HTR-8/SVneo (cell line): ENCODE measurements at places on chromosomes 2 and 18.

DNA sequence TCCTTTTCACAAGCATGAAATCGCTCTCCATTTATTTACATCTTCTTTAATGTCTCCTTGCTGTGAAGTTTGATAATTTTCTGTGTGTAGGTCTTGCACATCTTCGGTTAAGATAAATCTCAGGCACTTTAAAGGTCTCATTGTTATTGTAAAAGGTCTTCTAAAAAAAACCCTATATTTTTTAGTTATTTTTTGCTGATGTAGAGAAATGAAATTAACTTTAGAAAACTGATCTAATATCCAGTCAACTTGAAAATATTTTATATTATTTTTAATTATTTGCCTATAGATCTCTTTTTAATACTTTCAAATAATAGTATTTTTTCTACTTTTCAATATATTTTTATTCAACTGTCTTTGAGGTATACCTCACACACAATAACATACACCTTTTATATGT lies 169.4 kb downstream of the INSIG2 start:
- no peak for DNase-seq

DNA sequence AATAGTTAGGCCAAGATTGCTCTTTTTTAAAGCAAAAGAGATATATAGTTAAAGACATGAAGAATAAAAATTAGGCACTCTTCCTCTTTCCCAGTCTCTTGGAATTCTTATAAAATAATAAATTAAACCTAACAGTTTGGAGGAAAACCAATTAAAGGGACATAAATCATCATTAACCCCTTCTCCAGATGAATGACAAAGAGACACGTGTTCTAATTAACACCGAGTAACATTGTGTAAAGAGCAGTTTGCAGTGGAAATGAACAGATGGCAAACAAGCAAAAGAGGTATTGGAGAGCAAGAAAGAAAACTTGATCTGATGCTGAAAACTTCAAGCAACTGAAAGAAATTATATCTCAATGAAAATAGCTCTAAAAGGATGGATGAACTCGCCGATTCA lies 48.4 kb downstream of the BCL2 start:
- DNase-seq, result no peak

- no peak for DNase-seq
Measured at GRCh38 chr18:7662866-7663265, 95.8 kb downstream of the PTPRM start.

- no peak for DNase-seq
Measured at GRCh38 chr2:50987616-50988313, 44.2 kb downstream of the NRXN1 start.

GRCh38 chr2:151007365-151007764 lies 254.3 kb downstream of the RBM43 start:
- DNase-seq, result no peak

DNA sequence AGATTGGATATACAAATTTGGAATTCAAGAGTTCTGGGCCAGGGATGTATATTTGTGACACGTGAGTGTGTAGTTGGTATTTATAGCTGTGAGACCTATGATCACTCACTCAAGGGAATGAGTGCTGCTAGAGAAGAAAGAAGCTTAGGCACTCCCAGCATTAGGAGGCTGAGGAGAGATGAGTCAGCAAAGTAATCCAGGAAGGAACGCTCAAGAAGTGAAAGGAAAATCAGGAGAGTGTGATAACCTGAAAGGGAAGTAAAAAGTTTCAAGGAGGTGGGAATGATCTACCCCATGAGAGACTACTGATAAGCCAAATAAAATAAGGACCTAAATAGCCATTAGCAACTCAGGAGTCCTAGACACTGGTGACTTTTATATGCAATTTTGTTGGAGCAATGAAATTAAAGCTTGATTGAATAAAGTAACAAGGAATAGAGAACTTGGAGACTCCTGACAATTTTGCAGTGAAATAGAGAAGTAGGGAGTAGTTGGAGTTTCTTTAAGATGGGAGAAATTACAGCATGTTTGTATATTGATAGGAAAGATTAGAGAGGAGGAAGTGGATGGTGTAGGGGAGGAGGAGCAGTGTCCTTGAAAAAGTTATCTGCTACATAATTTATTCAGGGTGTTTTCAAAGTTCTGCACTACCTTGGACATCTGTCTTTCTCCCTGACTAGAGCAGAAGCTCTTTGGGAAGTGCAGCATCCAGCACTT lies 89.9 kb downstream of the UBE2E3 start:
- DNase-seq, result peak; percentile 3

- no peak for DNase-seq
Measured at GRCh38 chr18:3463051-3463450, 13.1 kb downstream of the TGIF1 start.

DNA sequence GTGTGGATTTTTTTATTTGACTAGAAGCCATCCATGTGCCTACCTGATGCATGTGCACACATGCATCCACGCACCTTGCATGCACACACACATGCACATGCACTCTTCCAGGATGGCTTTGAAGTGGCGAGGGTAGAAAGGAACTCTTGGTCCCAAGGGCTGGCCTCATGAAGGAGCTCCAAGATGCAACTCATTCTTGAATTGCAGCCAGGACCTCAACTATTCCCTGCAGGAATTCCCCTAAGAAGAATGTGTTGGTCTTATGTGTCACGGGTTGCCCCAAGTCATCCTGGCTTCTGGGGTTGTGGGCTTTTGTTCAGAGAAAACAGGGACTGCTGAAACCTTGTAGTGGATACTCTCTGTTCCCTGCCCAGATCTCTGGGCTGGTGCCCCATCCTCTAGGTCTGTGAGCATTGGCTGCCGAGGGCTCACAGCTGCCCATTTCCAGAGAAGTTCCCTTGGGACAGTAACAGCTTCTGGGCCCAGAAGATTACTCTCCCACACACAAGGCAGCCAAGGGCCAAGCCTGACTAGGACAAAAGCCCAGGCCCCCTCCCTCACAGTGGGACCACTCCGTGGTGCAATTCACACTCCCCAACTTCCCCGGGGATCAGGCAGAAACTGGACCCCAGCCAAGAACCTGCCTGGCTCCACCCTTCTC lies 137.6 kb downstream of the COPS8 start:
- DNase-seq, result peak; percentile 58
